Left lung (tissue), 14 donors: ENCODE measurements at places on chromosomes 5 and 9.

DNA sequence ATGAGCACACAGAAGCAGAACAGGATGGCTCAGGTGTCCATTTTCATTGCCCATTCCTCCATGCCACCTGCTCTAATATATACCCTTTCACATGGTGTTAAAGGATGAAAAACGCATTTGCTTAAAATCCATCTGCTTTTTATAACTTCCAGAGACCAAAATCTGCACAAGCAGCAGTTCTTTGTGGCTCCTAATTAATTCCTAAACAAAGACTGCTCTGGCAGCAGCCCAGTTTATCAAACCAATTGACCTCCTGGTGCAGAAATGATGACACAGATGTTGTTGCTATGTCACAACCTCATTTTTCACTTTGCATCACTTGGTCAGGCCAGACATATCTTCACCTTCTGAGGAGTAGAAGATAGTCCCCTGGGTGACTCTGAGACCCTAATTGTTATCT is 141.2 kb downstream of the ASTN2 start:
- DNase-seq, result no peak

- no peak for DNase-seq
These were observed 139.8 kb downstream of the ESM1 start for GRCh38 chr5:54845567-54845941.

DNA sequence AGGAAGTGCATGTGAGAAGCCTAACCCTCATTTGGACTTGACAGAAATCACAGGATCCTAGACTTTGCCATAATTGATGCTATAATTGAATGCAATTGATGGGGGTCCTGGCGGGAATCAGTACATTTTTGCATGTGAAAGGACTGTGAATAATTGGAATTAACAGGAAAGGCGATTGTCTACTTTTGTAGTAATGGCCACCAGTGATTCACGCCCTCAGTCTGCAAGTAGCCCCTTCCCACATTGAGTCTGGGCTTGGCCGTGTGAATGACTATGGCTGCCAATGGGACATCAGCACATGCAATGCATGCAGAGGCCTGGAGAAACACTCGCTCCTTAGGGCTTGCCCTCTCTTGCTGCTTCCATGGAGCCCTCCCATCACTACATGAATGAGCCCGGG is 107.8 kb upstream of the OSMR start:
- no peak for DNase-seq

DNA sequence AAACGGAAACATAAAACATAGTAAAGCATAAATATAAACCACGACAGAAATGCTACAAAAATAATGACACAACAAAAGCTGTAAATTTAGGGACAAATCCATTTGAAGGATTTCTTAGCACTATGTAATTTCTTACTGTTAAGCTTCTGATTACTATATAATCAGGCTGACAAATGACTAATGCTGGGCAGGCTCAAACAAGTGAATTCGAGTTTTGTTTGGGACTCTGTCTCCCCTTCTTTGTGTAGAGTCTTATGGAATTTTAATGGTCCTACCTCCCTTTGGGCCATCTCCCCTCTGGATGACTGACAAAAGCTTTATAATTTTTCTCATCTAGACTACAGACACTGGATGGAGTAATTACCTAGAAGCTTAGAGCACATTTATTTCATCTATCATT is 24.6 kb upstream of the KIF2A start:
- no peak for DNase-seq

- DNase-seq, result no peak
These were observed 584.3 kb upstream of the TUSC1 start for GRCh38 chr9:26262421-26263107.

DNA sequence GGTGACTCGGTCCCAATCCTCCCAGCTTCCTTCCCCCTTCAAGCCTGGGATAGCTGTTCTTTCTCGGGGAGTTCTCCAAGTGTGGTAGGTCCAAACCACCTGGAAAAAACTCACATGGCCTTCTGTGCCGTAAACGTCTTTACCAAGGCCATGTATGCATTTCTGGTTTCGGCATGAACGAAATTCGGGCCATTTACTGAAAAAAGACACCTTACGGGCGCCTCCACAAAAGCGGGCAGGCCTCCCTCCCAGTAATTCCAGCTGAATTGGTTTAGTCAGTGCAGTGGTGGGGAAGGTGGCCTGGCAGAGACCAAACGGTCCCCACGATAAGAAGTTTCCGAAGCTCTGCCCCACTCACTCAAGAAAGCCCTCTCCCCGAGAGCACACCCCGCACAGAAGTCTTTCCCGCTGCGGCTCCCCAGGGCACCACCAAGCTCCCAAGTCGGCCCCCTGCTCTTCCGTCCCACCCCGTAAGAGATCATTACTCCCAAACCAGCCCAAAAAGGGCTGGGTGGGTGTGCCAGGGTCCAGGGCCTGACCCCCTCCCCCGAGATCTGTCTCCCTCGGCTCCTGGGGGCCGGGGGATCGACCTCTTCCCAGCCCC is 86.3 kb upstream of the MELK start:
- DNase-seq, result peak; percentile 37

GRCh38 chr5:108024986-108025385 is 354.2 kb upstream of the EFNA5 start:
- no peak for DNase-seq

- no peak for DNase-seq
These were observed 2.2 kb downstream of the RACK1 start for GRCh38 chr5:181241393-181241975.

GRCh38 chr5:36346896-36347690 is 45.4 kb upstream of the RANBP3L start:
- DNase-seq, result no peak

DNA sequence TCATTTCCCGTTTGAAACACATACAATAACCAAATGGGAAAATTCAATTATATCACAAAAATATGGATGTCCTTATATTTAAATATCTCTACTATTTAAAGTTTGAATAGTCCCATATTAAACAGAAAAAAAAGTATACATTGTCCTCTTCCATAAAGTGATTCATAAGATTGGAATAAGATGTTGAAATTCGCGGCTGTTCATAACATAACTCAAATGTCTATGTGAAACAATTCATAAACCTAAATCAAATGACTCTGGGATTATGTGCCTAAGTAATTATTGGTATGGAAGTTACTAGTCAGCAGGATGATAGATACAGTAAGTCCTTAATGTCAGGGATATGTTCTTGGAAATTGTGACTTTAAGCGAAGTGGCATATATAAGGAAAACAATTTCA is 3.9 kb upstream of the EFNA5 start:
- DNase-seq, result no peak

- DNase-seq, result no peak
These were observed 171.7 kb downstream of the CACNA1B start for GRCh38 chr9:138049085-138049778.

DNA sequence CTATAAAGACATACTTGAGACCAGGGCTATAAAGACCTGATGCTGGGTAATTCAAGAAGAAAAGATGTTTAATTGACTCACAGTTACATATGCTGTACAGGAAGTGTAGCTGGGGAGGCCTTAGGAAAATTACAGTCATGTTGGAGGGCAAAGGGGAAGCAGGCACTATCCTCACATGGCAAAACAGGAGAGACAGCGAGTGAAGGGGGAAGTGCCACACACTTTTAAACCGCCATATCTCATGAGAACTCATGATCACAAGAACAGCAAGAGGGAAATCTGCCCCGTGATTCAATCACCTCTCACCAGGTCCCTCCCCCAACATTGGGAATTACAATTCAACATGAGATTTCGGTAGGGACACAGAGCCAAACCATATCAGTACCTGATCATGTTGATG is 89.9 kb upstream of the ADAMTSL1 start:
- DNase-seq, result no peak

GRCh38 chr9:38145526-38146053 is 76.6 kb upstream of the SHB start:
- no peak for DNase-seq

DNA sequence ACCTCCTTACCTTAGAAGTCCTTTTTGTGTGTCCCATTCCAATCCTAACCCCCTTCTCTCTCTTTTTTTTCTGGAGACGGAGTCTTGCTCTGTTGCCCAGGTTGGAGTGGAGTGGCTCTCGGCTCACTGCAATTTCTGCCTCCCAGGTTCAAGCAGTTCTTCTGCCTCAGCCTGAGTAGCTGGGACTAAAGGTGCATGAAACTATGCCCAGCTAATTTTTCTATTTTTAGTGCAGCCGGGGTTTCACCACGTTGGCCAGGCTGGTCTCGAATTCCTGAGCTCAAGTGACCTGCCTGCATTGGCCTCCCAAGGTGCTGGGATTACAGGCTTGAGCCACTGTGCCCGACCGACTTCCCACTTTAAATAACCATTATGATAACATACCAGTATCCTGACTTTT is 17.5 kb downstream of the TMEM38B start:
- DNase-seq, result peak; percentile 6

GRCh38 chr5:97044052-97044451 is 98.4 kb downstream of the LIX1 start:
- DNase-seq, result no peak

GRCh38 chr5:57917004-57917403 is 434.4 kb upstream of the ACTBL2 start:
- DNase-seq, result no peak

GRCh38 chr9:134047868-134048581 is 19.8 kb downstream of the BRD3 start:
- DNase-seq, result no peak

DNA sequence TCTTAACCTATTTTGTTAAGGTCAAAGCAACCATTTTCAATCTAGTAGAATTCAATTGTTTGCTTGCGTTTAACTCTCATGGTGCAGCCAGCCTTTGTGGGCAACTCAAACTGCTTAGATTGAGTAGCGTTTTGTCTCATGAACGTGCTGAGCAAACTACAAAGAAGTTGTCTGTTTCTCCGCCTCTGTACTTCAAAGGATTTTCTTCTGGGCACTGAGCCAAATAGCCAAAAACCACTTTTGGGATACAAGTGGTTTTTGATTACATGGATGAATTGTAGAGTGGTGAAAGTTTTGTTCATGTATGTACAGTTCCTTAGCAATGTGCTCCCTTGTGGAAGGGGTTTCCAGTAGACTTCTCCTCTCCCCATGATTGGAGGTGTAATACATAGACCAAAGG is 122.9 kb downstream of the CFAP90 start:
- peak; percentile 7 for DNase-seq

DNA sequence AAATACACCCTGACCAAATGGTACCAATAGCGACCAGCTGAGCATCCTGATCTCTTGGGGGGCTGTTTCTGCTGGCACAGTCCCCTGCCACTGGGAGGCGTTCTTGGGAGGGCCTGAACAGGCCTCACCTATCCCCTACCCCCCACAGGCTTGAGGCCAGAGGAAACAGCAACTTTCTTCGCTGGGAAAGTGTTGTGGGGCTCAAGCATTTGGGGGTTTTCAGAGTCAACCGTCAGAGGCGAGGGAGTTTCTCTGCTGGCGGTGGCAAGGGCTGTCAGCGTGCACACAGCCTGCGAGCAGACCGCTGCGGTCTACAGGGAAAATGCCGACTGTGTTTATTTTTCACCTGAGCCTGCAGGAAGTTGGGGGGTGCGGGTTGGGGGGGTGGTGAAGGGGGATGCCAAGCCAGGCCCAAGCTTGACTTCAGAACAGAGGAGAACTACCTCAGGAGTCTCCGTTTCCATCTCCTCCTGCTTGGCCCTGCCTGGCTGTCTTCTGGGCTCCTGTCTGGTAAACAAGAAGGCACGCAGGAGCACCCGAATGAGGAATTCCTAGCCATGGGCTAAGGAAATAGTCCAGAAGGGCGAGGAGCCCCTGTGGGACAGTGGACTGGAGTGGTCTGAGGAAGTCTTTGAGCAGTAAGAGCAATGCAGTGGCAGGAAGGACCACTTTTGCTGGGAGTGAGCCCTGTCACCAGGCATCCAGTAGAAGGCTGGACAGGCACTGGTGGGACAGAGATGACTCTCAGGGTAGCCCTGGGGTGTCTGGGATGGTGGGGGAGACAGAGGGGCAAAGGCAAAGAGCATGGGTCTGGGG is 18.1 kb downstream of the TCF7 start:
- DNase-seq, result no peak

DNA sequence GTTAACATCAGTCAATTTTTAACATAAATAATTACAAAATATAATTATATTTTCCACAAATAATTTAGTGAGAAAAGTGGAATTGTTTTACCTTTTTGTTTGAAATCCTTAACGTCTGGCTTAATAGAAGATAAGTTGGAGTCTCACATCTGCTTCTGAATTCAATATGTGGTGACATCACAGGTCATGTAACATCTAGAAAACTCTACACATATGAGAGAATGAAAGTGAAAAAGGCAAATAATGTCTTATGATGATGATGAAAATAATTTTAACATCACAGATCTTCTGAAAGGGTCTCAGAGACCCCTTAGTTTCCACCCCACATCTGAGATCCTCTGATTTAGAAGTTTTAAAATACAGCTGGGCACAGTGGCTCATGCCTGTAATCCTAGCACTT is 81.5 kb downstream of the PRKACG start:
- no peak for DNase-seq

- no peak for DNase-seq
These were observed 73.3 kb downstream of the FREM1 start for GRCh38 chr9:14836885-14837284.

- DNase-seq, result peak; percentile 16
These were observed 851 bp upstream of the ZDHHC12 start for GRCh38 chr9:128724744-128725211.

DNA sequence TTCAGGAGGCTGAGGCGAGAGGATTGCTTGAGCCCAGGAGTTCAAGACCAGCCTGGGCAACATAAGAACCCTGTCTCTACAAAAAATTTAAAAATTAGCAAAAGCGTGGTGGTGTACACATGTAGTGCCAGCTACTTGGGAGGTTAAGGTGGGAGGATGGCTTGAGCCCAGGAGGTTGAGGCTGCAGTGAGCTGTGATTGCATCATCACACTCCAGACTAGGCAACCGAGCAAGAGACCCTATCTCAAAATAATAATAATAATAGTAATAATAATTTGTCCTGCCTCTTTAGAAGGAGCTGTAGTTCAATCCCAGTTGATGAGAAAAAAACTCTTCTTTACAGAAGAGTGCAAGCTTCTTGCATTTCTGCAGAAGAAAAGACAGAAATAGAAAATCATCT is 10.0 kb upstream of the CD74 start:
- no peak for DNase-seq

DNA sequence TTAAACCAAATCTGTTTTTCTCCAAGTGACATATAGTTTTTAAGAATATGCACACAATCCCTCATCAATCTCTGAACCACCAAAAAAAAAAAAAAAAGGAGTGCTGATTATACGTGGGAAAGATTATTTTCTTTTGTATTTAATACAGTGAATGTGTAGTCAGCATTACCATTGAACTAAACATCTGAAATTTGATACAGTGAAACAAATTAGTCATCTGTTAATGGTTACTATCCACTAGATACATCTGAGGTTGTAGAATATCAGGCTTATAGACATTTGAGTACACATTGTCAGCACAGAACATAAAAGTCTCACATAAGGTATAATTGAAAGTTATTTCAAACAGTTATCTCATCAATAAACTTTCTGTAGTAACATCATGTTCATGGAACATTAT is 87.0 kb downstream of the SLF1 start:
- no peak for DNase-seq
